ENCODE measurements at places on chromosomes 4 and X. TPM values are rescaled to one million over a fixed set of nuclear protein-coding genes. Genes with fewer than 3 reads are reported as not detected.

Gene HCFC1
- 59.7 TPM for total RNA-seq

Gene ADRA2C
- not detected for total RNA-seq

Gene ADH7
- not detected for total RNA-seq

DNA sequence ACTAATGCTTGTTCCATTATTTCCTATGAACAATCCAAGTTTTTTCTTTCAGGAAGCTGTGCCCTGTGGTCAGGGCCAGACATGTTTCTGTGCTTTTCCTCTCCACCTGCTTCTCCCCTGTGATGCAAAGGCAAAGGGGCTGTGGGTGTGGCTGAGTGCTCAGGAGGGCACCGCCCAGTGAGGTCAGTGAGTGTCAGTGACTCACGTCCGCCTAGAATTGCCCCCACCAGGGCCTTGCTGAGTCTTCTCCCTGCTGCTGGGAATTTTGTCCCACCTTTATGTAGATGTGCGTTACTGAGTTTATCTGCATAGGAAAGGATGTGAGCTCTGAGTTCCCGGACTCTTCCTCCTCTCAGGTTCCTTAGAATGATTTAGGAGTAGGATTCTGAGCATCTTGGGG, 283.2 kb downstream of the DCHS2 start:
- DNase-seq = no peak

GRCh38 chr4:147580396-147580795, 36.8 kb upstream of the TMEM184C start:
- no peak for DNase-seq

DNA sequence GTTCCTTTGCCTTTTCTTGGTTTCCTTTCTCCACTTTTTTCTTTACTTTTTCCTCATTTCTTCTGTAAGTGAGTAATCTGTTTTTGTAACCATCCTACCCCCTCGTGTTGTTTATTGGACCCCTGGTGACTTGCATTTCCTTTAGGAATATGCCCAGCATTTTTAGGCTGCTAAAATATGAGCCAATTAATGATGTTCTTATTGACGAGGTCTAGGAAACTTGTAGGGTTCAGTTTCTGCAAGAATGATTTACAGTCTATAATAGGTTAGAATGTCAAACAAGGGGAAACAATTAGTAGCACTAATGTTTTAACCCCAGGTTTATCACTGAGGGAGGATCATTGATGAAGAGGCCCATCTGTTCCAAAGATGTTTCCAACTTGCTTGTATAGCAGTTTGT, 79.0 kb downstream of the CPE start:
- DNase-seq = no peak

- DNase-seq = no peak
Observed at GRCh38 chrX:119692191-119693039, 553 bp downstream of the SEPTIN6 start.

GRCh38 chr4:111283066-111283677, 660.3 kb upstream of the PITX2 start:
- DNase-seq = no peak

DNA sequence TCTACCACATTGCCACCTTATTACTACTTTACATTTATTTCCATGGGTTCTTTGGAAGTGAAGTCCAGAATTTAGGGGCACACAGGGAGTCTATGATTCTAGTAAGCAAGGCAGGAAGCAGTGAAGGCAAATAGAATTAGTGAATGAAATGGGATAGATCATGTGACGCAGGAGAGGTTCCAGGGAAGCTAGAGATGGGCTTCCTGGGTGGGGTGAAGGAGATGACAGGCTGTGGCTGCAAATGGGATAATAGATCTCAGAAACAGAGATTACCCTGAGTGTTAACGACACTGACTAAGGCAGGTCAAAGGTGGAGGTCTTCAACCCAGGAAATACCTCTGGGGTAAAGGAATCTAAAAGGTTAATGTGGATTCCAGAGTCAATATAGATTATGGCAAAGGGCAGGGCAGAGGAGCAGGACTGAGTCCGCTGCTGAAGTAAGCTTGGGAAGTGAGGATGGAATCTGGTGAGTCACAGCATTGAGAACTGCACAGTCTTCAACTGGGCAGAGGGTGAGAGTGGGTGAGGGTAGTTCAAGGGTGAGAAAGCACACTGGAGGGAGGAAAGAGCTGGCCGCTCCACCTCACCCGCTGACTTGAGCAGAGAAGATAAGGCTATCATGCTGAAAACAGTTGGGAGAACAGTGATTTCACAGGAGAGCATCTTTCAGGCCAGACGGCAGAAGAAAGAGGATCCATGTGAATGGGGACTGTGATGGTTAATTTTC, 70.8 kb downstream of the ANXA3 start:
- peak; percentile 87 for DNase-seq

DNA sequence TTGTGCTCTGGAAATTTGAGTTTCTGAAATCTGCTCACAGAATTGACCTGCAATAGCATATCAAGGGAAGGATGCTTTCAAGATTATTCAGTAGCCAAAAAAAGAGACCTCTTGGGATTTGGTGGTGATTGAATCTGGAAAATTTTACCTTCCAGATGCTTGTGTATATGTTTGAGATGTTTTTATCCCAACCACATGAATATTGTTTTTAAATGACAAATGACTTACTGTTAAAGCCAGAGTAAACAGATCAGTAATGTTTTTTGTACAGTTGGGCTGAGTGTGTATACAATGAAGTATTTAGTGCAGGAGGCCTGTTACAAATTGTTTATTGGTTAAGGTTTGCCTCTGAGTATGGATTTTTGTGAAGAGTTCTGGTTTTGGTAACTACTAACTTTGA, 126.5 kb downstream of the CBR4 start:
- DNase-seq = no peak

Measured in epithelial cell of proximal tubule (primary cell).